ENCODE measurements at places on chromosomes 12 and 14. TPM values are rescaled to one million over a fixed set of nuclear protein-coding genes. Genes with fewer than 3 reads are reported as not detected.
A peak's percentile ranks its signal among the peaks of the same experiment; 100 is the strongest.

- no peaks in the 10 kb centered on the region for H3K27me3 ChIP-seq
- no peaks in the 10 kb centered on the region for H3K4me1 ChIP-seq
- H3K27ac ChIP-seq: no peak overlapping the region
- no peak overlapping the region for H3K4me3 ChIP-seq
- DNase-seq: no peak
- H3K36me3 ChIP-seq: no peaks in the 10 kb centered on the region
Measured at GRCh38 chr12:3951380-3952135, 78.4 kb upstream of the PARP11 start.

DNA sequence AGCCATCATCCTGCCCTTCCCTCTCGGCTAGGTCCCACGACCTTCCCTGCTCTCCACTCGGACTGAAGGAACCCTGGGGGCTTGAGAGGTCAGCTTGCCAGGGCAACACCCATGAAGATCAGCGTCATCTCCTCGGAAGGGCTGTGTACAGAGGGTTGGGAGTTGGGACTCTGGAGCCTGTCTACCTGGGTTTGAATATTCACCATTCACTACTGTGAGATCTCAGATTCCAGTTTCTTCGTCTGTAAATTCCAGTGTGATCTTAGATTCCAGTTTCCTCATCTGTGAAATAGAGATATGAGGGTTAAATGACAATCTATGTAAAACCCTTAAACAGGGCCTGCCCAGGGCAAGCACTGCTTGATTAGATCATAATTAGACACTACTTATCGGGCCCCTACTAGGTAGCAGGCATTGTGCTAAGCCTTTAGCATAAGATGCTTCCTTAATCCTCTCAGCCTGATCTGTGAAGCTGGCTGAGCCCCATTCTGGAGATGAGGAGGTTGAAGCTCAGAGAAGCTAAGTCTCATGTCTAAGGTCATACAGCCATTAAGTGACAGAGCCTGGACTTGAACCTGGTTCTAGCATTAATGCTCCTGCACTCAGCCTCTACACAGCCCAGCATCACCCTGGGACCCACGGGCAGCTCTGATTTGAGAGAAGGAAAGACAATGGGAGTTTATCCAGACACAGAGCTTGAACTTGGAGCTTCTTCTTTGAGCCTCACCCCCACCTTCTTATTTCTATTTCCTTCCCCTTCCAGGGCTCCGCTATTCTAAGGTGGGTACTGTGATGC, 612 bp upstream of the ZDHHC22 start:
- H3K36me3 ChIP-seq: no peaks in the 10 kb centered on the region
- H3K27me3 ChIP-seq: no peaks in the 10 kb centered on the region
- no peaks in the 10 kb centered on the region for H3K4me1 ChIP-seq
- no peak overlapping the region for H3K4me3 ChIP-seq
- H3K27ac ChIP-seq: no peak overlapping the region
- DNase-seq: peak; percentile 15

DNA sequence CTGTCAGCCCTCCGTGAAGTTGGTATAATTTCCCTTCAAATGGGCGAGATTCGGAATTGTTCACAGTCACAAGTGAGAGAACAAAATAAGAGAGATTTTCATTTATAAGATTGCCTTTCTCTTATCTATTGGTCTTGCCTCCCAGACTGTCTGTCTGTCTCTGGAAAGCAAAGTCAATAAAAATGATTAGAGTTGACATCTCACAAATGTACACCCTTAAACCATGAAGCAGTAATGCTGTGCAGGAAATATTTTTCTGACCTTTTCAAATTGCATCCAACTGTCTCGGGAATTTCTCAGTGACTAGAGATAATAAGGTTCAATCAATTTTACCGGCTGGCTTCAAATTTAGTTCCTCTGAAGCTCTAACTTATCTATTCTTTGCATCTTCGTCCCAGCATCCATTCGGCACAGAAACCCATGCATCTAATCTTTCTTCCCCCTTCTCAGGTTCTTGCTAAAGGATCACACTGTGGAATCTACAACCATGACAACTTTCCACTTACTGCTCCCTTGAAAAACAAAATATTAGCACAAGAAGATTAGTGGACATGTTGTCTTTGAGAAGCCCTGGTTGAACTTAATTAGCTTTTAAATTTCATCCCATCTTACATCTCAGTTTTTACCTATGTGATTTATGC, 93.1 kb downstream of the RMST start:
- no peak overlapping the region for H3K4me3 ChIP-seq
- no peaks in the 10 kb centered on the region for H3K36me3 ChIP-seq
- H3K4me1 ChIP-seq: no peaks in the 10 kb centered on the region
- H3K27me3 ChIP-seq: no peaks in the 10 kb centered on the region
- H3K27ac ChIP-seq: no peak overlapping the region

DNA sequence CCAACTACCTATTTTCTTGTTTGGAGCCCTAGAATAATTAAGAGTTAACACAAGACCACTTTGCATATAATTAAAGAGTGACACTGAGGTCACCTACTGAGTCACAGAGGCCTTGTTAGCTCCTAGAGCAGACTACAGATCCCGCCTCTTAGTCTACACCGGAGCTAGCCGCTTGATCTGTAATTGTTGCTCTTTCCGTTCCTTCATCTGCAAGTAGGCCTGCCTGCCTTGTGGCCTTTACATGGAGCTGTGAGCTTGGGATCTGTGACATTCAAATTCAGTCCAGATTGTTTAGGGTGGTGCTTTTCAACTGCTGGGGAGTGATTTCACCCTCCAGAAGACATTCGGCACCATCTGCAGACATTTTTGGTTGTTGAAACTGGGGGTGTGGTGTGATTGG, 5.6 kb upstream of the DYNLL1 start:
- DNase-seq: no peak
- no peak overlapping the region for H3K4me3 ChIP-seq
- no peak overlapping the region for H3K27ac ChIP-seq

DNA sequence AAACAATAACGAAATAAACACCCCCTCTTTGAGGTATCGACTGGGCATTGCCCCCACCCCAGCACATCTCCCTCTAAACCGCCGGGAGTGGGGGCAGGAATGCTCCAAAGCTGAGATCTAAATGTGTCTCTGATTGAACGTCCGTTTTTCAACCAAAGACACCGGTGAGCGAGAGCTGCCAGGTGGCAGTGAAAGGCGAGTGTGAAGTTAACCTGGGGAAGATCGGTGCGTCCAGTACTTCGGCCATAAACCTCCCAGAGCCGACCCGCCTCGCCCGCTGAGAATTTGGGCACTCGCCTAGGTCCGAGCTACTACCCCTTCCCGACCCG, 625 bp downstream of the ANGEL1 start:
- DNase-seq: no peak
- H3K4me1 ChIP-seq: no peaks in the 10 kb centered on the region
- H3K4me3 ChIP-seq: peak overlapping the region; percentile 77
- no peak overlapping the region for H3K27ac ChIP-seq

GRCh38 chr14:74514471-74514941, 20.9 kb downstream of the ISCA2 start:
- H3K4me3 ChIP-seq: no peak overlapping the region
- H3K4me1 ChIP-seq: peaks cover 5% of the 10 kb centered on the region
- no peaks in the 10 kb centered on the region for H3K27me3 ChIP-seq

DNA sequence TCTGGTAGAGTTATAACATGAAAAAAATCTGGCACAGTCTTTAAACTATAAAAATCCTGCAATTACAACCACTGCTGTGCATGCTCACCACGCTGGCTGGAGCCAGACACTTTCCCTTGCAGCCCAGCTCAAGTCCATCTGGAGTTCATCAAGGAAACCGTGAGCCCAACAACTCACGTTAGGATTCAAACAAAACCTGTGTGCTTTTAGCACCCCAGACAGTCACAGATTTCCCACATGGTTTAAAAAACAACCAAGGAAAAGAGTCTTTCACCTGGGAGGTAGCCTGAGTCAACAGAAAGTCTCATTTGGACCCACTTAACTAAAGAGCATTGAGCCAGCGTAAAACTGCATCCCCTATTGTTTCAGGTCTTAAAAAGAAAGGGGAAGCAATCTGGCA, 4.7 kb downstream of the LRIG3 start:
- H3K36me3 ChIP-seq: no peaks in the 10 kb centered on the region
- peaks cover 2% of the 10 kb centered on the region for H3K4me1 ChIP-seq
- peak overlapping the region; percentile 54 for H3K4me3 ChIP-seq

DNA sequence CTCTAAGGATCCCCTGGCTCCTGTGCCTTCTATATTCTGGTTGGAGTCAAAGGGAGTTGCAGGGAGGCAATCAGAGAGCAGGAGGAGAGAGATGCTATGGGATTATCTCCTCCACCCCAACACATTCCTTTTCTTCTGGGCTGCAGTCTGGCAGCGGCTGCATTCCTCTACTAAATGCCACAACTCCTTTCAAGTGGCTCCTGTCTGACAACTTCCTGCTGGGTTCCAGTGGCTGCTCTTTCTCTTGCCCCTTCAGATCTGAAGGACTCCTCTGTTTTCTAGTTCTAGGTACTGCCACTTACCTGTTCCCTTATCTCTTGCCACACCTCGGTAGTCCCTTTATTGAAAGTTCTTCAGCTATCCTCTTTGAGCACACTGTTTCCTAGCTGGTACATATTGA, 425.0 kb downstream of the SNAPC1 start:
- H3K36me3 ChIP-seq: no peaks in the 10 kb centered on the region
- DNase-seq: no peak

DNA sequence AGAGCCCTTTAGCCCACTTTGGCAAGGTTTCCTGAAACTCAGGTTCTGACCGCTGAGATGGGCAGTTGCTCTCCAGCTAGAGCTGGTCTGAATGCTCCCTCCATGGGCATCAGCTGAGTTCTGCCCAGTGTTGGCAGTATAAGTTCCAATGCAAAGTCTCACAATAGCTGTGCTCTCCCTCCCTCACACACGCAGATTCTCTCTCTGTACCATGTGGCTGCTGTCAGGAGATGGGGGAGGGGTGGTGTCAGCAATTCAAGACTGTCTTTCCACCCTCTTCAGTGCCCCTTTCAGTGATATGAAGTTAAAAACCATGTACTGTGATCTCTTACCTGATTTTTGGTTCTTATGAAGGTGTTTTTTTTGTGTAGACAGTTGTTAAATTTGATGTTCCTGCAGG, 164.3 kb upstream of the PLEKHA5 start:
- no peak for DNase-seq
- H3K27ac ChIP-seq: no peak overlapping the region
- no peaks in the 10 kb centered on the region for H3K4me1 ChIP-seq
- no peaks in the 10 kb centered on the region for H3K27me3 ChIP-seq

DNA sequence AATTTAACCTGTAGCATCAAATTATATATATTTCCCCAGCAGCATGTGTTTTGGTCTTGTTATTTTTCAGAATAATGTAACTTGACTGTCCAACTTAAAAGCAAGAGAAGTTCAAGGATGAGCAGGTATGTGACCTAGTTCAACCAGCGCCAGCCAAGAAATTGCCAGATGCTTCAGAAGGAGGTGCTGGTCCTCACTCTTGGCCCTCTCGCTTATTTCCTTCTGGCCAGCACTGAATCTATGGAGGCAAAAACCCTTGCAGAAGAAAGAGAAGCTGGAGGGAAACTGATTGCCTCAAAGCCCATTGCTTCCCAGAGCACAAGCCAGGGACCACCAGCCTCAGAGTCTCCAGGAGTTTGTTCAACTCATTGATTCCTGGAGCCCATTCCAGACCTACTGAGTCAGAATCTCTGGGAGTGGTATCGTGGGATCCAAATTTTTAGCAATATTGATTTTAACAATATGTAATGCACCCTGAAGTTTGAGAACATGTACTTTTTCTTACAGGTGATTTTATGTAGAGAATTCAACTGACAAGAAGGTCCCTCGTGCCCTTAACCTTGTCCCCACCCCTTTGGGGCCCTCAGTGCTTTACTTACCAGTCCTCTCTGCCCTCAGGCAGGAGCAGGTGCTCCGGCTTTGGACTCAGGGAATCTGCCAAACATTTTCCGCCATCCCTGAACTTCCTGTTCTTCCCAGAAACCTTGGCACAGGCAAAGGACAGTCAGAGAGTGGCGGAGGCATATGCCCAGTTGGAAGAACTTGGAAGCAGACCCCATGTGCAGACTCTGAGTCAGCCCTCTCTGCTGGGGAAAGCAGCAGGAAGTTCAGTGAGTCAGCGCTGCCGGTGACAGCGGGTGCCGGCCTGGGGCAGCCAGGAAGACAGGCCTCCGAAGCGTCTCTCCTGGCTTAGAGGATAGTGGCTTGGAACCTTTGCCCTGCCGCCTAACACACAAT, 10.4 kb downstream of the BEST3 start:
- H3K4me1 ChIP-seq: no peaks in the 10 kb centered on the region
- no peaks in the 10 kb centered on the region for H3K27me3 ChIP-seq
- peak; percentile 90 for DNase-seq

Gene NELL2
- 1.2 TPM for total RNA-seq

Gene PPM1H
- 5.0 TPM for total RNA-seq

Gene GPR84
- total RNA-seq: 1.9 TPM

Gene ADSS1
- total RNA-seq: 63.2 TPM

Gene CLEC9A
- total RNA-seq: 0.26 TPM

Gene FAIM2
- 0.58 TPM for total RNA-seq

Gene NKX2-1
- not detected for total RNA-seq

Gene GLS2
- 0.58 TPM for total RNA-seq

Gene GALC
- total RNA-seq: 26.6 TPM

All from aorta (tissue), 5 donors.